Smooth muscle cell of bladder (primary cell): ENCODE measurements at places on chromosomes 6 and 20. TPM values are rescaled to one million over a fixed set of nuclear protein-coding genes. Genes with fewer than 3 reads are reported as not detected.

Gene GCLC
- 24.5 and 32.9 TPM in 2 replicates for total RNA-seq

Gene LY6G6C
- not detected in 2 replicates for total RNA-seq

Gene LPA
- total RNA-seq: not detected in 2 replicates

Gene HSPA1B
- total RNA-seq: 113 and 131 TPM in 2 replicates

Gene RCAN2
- 3.7 and 4.2 TPM in 2 replicates for total RNA-seq

Gene PCSK2
- total RNA-seq: under 0.01 TPM in 2 replicates

Gene DOK5
- 8.1 and 20.7 TPM in 2 replicates for total RNA-seq

Gene PRL
- total RNA-seq: under 0.01 TPM in 1 of 2 replicates, not detected in the other

Gene ZSCAN12
- 5.4 and 6.6 TPM in 2 replicates for total RNA-seq

Gene DEFB132
- total RNA-seq: not detected in 2 replicates

Gene DSN1
- 5.5 and 6.4 TPM in 2 replicates for total RNA-seq

Gene RIMS4
- under 0.01 TPM in 1 of 2 replicates, not detected in the other for total RNA-seq

Gene LRRC73
- 0.28 and 0.65 TPM in 2 replicates for total RNA-seq

Gene PTPRK
- 59.3 and 85.9 TPM in 2 replicates for total RNA-seq

Gene KHDC1
- total RNA-seq: 2.6 and 4.4 TPM in 2 replicates

Gene CLPSL1
- not detected in 2 replicates for total RNA-seq

Gene ID4
- total RNA-seq: 8.0 and 10.2 TPM in 2 replicates
